Activated CD4-positive, alpha-beta T cell treated with anti-CD3 and anti-CD28 coated beads, Interleukin-2, amount 10 ng/mL, durations not matched to agents 24 days and 14 days (primary cell): ENCODE measurements at places on chromosomes 4 and X. TPM values are rescaled to one million over a fixed set of nuclear protein-coding genes. Genes with fewer than 3 reads are reported as not detected.

GRCh38 chr4:138857416-138857815 lies 158.2 kb upstream of the NOCT start:
- no peaks in the 10 kb centered on the region for H3K4me1 ChIP-seq
- peaks cover 2% of the 10 kb centered on the region for H3K27me3 ChIP-seq
- DNase-seq = no peak
- no peak overlapping the region for H3K27ac ChIP-seq
- no peak overlapping the region for H3K4me3 ChIP-seq

GRCh38 chr4:25807102-25807728 lies 55.6 kb downstream of the SEL1L3 start:
- peaks cover 31% of the 10 kb centered on the region for H3K36me3 ChIP-seq
- H3K27ac ChIP-seq = no peak overlapping the region
- H3K4me3 ChIP-seq = no peak overlapping the region

GRCh38 chr4:108943976-108944591 lies 181.2 kb upstream of the ETNPPL start:
- no peak for DNase-seq
- H3K4me1 ChIP-seq = peaks cover 6% of the 10 kb centered on the region
- H3K27ac ChIP-seq = no peak overlapping the region
- no peaks in the 10 kb centered on the region for H3K27me3 ChIP-seq
- H3K36me3 ChIP-seq = no peaks in the 10 kb centered on the region

DNA sequence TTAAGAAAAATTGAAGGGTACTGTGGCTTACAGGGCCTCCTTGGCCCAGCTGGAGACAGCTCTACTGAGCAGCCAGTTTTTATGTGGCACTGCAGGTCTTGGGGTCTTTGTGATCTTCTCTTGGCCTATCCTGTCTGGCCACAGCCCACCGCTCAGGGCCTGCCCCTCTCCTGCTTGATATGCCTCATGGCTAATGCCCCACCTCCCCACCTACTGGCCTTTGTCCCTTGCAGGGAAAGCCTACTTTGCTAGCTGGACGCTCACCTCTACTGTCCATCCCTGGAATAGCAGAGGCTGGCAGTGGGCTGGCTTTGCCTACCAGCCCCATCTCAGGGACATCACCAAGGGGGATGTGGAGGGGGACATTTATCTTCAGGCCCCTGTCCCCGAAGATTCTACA lies 134.1 kb downstream of the PJA1 start:
- DNase-seq = no peak
- no peak overlapping the region for H3K4me3 ChIP-seq
- no peak overlapping the region for H3K27ac ChIP-seq
- H3K27me3 ChIP-seq = no peaks in the 10 kb centered on the region
- H3K36me3 ChIP-seq = no peaks in the 10 kb centered on the region

GRCh38 chrX:87489071-87489470 lies 28.5 kb upstream of the KLHL4 start:
- H3K27me3 ChIP-seq = no peaks in the 10 kb centered on the region
- H3K4me3 ChIP-seq = no peak overlapping the region
- H3K4me1 ChIP-seq = no peaks in the 10 kb centered on the region
- H3K27ac ChIP-seq = no peak overlapping the region
- DNase-seq = no peak
- H3K36me3 ChIP-seq = no peaks in the 10 kb centered on the region

DNA sequence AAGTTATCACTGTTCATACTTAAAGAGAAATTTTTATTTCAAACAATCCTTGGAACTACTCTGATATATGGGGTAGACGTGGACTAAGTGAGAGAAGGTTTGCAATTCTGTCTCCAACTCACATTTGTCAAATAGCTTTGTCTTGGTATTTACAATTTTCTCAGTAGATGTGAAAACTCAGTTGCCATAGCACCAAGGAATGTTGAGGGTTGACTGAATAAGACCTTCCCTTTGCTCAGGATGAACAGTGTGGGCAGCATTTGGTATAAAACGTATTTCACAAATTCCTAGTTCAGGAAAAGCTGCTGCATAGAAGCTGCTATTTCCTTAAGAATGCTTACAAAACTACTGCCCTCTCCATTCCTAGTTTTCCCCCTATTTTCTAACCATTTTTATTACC lies 399.5 kb downstream of the NKX6-1 start:
- H3K27me3 ChIP-seq = no peaks in the 10 kb centered on the region
- no peak overlapping the region for H3K27ac ChIP-seq
- H3K4me1 ChIP-seq = no peaks in the 10 kb centered on the region
- DNase-seq = no peak
- H3K4me3 ChIP-seq = no peak overlapping the region

DNA sequence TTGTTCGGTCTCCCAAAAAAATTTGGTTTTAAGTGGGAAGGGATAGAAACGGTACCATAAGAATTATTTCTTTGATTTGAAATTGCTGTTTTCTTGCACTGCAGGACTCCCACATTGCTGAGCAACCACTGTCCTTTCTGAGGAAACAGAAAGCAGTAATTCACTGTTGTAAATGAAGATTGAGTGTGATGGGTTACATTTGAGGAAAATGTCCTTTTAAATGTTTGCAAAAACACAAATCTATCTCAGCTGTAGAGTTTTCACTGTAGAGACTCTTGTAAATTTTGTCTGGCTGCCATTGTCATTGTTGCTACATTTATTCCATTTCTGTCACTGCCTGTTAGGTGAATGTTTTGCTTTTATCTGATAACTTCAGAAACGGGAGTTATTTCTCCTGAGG lies 105.2 kb downstream of the FRAS1 start:
- H3K4me3 ChIP-seq = no peak overlapping the region
- H3K4me1 ChIP-seq = no peaks in the 10 kb centered on the region
- H3K36me3 ChIP-seq = no peaks in the 10 kb centered on the region

Gene SYTL5
- total RNA-seq = not detected in 2 replicates

DNA sequence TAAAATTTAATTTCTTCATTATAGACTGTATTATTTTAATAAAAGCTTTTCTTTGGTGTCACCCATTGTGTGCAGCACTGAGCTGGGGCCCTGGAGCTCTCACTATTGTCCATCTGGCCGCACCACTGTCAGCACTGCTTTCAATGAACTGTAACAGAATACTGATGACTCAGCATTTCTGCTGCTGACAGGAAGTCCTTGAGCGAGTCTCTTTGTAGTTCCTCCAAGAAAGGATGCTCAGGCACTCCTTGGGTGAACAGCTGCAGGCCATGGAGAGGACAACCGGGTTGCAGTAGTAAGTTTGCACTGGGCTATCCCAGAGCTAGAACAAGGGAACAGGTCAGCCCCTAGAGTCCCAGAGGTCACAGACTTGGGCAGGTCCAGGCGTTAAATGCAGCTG lies 81.6 kb downstream of the SORBS2 start:
- no peak overlapping the region for H3K27ac ChIP-seq
- no peaks in the 10 kb centered on the region for H3K27me3 ChIP-seq
- no peak for DNase-seq
- H3K36me3 ChIP-seq = no peaks in the 10 kb centered on the region
- no peaks in the 10 kb centered on the region for H3K4me1 ChIP-seq
- H3K4me3 ChIP-seq = no peak overlapping the region

- H3K27me3 ChIP-seq = no peaks in the 10 kb centered on the region
- H3K27ac ChIP-seq = no peak overlapping the region
- no peak for DNase-seq
- no peaks in the 10 kb centered on the region for H3K4me1 ChIP-seq
- no peak overlapping the region for H3K4me3 ChIP-seq
Observed at GRCh38 chr4:170875868-170876267, 786.1 kb upstream of the AADAT start.

GRCh38 chrX:21319323-21319722 lies 54.9 kb upstream of the CNKSR2 start:
- no peak for DNase-seq
- no peak overlapping the region for H3K4me3 ChIP-seq
- H3K27me3 ChIP-seq = no peaks in the 10 kb centered on the region
- H3K27ac ChIP-seq = no peak overlapping the region

- DNase-seq = no peak
- H3K27ac ChIP-seq = no peak overlapping the region
- H3K27me3 ChIP-seq = no peaks in the 10 kb centered on the region
- H3K4me3 ChIP-seq = no peak overlapping the region
- peaks cover 40% of the 10 kb centered on the region for H3K36me3 ChIP-seq
- peaks cover 5% of the 10 kb centered on the region for H3K4me1 ChIP-seq
Observed at GRCh38 chr4:121666091-121666679, 30.6 kb downstream of the ANXA5 start.

DNA sequence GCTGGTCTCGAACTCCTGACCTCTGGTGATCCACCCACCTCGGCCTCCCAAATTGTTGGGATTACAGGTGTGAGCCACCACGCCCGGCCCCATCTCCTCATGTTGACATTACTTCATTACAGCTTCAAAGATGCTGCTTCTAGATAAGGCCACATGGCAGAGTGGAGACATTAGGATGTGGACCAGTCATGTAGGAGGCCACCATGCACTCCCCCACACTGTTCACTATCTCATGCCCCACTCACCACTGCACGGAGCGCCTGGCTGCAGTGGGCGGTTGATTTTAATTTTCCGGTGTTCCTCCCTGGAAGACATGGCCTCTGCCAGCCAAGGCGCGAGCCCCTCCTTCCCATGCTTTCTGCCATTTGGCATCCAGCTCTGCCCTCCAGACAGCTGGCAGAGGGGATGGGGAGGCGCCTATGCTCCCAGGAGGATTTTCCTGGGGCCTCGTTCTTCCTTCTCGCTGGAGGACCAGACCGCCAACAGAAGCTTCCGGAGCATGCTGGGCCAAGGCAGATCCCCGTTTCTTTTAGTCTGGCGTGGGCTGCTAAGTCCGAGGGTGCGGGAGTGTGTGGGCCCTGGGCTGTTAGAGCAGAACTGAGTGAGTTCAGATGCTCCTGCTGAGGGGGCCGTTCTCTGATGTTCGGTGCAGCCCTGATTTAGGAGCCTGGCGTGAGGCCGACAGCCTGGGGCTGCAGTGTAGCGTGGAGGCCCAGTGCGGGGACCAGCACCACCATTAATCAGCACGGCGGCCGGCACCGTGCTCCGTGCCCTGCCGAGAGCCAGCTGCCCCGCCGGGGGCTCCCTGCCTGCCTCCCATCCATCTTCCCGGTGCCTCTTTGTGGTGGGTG lies 93.1 kb downstream of the SORCS2 start:
- H3K27ac ChIP-seq = no peak overlapping the region
- H3K4me3 ChIP-seq = no peak overlapping the region
- H3K27me3 ChIP-seq = peaks cover 5% of the 10 kb centered on the region
- no peak for DNase-seq

Gene SSX1
- not detected in 2 replicates for total RNA-seq

- H3K4me3 ChIP-seq = no peak overlapping the region
- no peaks in the 10 kb centered on the region for H3K4me1 ChIP-seq
- H3K27me3 ChIP-seq = no peaks in the 10 kb centered on the region
- no peak overlapping the region for H3K27ac ChIP-seq
- no peaks in the 10 kb centered on the region for H3K36me3 ChIP-seq
Observed at GRCh38 chr4:11866391-11866790, 437.7 kb upstream of the HS3ST1 start.

Gene PPP1R3F
- 6.3 and 8.3 TPM in 2 replicates for total RNA-seq

Gene CT47B1
- total RNA-seq = not detected in 2 replicates

GRCh38 chrX:132568291-132568690 lies 79.5 kb upstream of the MBNL3 start:
- no peaks in the 10 kb centered on the region for H3K36me3 ChIP-seq
- no peak overlapping the region for H3K27ac ChIP-seq
- no peak overlapping the region for H3K4me3 ChIP-seq
- H3K4me1 ChIP-seq = no peaks in the 10 kb centered on the region
- no peak for DNase-seq

- no peaks in the 10 kb centered on the region for H3K27me3 ChIP-seq
- peaks cover 4% of the 10 kb centered on the region for H3K4me1 ChIP-seq
- DNase-seq = no peak
- H3K36me3 ChIP-seq = peaks cover 3% of the 10 kb centered on the region
- H3K4me3 ChIP-seq = no peak overlapping the region
Observed at GRCh38 chr4:102783006-102783405, 22.2 kb upstream of the MANBA start.

- peaks cover 3% of the 10 kb centered on the region for H3K36me3 ChIP-seq
- DNase-seq = no peak
- peaks cover 2% of the 10 kb centered on the region for H3K4me1 ChIP-seq
- no peak overlapping the region for H3K4me3 ChIP-seq
- peaks cover 72% of the 10 kb centered on the region for H3K27me3 ChIP-seq
Observed at GRCh38 chr4:146648461-146648783, 9.7 kb downstream of the POU4F2 start.

DNA sequence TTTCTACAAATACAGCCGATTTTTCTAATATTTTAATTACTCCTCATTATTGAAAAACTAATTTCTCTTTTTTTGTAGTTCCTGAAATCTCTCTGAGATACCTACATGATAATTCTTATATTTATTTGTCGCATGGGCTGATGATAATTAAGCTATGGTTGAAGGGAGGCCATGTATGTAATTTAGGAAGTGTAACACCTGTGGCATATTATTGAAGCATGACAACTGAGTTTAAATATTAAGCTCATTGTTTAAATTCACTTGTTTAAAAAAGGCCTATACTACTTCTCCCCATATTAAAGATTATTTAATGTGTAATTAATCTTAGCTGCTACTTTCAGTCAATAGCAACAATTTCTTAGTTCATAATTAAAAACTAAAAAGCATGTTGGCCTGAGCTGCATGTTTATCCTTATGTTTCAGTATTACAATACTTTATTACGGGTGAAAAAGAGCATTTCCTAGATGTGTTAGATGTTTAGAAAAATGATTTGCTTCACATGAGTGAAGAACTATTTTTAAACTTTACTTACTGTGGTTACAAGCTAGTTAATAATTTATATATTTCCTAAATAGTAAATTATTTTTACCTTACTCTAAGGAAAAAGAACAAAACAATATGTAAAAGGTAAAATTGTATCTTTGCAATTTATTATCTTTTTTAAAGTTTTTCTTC lies 122.4 kb downstream of the RAP1GDS1 start:
- DNase-seq = no peak
- H3K27me3 ChIP-seq = no peaks in the 10 kb centered on the region
- H3K4me3 ChIP-seq = no peak overlapping the region
- no peak overlapping the region for H3K27ac ChIP-seq
- H3K36me3 ChIP-seq = peaks cover 13% of the 10 kb centered on the region

Gene GPR50
- not detected in 2 replicates for total RNA-seq

- no peak for DNase-seq
- no peak overlapping the region for H3K27ac ChIP-seq
- no peaks in the 10 kb centered on the region for H3K27me3 ChIP-seq
- no peaks in the 10 kb centered on the region for H3K36me3 ChIP-seq
- H3K4me3 ChIP-seq = no peak overlapping the region
- no peaks in the 10 kb centered on the region for H3K4me1 ChIP-seq
Observed at GRCh38 chr4:8328456-8328855, 58.9 kb downstream of the HTRA3 start.

DNA sequence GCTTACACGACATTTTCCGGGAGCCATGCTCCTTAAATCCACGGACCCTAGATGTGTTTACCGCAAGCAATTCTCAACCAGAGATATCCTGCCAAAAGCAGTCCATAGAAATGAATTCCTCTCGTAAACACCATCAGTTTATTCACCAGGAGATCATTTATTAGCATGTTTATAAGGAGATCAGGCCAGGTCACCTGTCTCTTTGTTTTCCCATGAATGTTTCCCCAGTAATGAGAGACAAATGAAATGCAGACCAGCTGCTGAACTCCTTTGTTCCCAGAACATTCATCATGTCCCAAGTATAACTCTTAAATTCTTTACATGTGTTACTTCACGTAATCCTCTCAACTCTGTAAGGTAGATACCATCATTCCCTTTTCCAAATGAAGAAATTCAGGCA lies 137.1 kb downstream of the DDX53 start:
- no peaks in the 10 kb centered on the region for H3K27me3 ChIP-seq
- H3K4me3 ChIP-seq = no peak overlapping the region
- DNase-seq = no peak
- no peaks in the 10 kb centered on the region for H3K4me1 ChIP-seq
- H3K36me3 ChIP-seq = no peaks in the 10 kb centered on the region

GRCh38 chr4:147015491-147015890 lies 69.8 kb upstream of the TTC29 start:
- H3K4me3 ChIP-seq = no peak overlapping the region
- no peaks in the 10 kb centered on the region for H3K36me3 ChIP-seq
- no peak overlapping the region for H3K27ac ChIP-seq

Gene PWWP3B
- not detected in 2 replicates for total RNA-seq
